Renal cortex interstitium (tissue), 15 donors: ENCODE measurements at places on chromosomes 4 and X.

DNA sequence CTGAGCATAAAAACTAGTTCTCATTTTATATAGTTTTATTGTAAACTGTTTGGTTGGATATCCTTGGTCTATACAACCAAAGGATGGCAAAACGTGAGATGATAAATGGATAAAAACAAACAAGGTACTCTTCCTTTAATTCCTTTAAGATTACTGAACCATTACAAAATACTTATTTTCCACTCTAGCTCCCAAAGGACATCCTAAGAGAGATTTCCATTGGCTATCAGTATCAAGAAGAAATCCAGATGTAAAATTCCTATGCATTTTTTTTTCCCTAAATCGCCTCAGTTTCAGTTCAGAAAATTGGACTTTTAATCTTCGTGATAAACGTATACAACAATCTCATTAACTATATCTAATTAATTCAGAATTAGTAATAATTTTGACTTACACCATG lies 2.3 kb downstream of the FBXL5 start:
- DNase-seq, result no peak

GRCh38 chr4:188078116-188078515 lies 31.3 kb downstream of the TRIML2 start:
- no peak for DNase-seq

GRCh38 chr4:38943343-38943742 lies 75.7 kb downstream of the FAM114A1 start:
- DNase-seq, result peak; percentile 42

- no peak for DNase-seq
Observed at GRCh38 chr4:133347409-133347808, 198.3 kb downstream of the PCDH10 start.

GRCh38 chr4:62816566-62816965 lies 1592.7 kb downstream of the TECRL start:
- no peak for DNase-seq

GRCh38 chr4:58111818-58112217 lies 1001.6 kb upstream of the IGFBP7 start:
- no peak for DNase-seq

DNA sequence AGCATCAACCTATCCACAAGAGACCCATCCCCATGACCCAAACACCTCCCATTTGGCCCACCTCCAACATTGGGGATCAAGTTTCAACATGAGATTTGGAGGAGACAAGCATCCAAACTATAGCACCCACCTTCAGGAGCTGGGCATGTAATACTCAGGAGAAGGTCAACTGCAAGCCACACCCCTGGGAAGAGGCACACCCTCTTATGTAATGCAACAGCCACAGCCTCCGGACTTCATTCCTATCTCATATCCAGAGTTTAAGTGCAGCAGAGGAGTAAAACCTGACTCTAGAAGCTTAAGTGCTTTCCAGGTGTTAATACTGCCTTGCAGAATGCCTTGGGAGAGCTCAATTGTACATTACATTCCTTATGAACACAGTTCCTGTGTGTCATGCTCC lies 197.4 kb downstream of the PTTG2 start:
- no peak for DNase-seq

DNA sequence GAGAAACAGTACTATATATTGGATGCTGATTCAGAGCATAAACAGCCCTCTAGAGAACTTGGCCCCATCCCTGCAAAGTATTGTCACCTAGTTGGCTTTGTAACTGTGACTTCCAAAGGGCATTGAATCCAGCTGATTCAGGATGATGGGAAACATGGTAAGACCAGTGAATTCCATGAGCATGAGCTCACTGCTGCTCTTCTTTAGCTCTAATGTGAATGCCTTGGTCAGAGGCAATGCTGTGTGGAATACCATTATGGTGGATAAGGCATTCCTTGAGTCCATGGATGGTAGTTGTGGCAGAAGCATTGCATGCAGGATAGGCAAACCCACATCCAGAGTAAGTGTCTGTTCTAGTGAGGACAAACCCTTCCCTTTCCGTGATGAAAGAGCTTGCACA lies 365.6 kb upstream of the EDA2R start:
- DNase-seq, result no peak

- no peak for DNase-seq
Observed at GRCh38 chr4:41430792-41431191, 107.2 kb upstream of the LIMCH1 start.

- DNase-seq, result no peak
Observed at GRCh38 chrX:122739770-122740169, 444.3 kb upstream of the GRIA3 start.

DNA sequence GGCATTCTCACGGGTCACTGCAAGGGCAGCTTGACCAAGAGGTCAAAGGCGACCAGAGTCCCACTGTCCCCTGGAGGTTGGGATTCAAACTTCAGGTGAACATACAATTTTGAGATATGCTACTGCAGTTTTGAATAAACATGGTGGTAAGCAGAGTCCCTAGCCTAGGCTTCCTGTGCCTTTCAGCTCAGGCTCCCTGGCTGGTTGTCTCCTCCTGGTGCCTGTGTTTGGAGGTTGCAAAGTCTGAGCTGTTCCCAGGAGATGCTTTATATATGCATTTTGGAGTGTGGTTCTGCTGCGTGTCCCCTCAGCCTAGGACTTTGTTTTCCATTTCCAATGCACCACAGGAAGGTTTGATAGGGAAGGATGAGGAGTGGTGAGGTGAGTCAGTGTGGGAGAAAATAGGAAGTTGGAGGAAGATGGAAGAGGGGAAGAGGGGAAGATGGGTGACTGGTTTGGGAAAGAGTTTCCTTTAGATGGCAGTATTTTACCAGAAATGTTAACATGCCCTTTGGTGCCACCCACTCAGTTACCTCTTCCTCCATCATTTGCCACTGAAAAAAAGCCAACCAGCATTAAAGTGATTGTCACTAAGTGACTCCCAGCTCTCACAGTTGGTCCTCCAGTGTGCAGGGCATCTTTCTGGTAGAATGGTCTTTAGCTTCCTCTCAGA lies 211.7 kb upstream of the AGTR2 start:
- DNase-seq, result no peak

- DNase-seq, result no peak
Observed at GRCh38 chr4:75498041-75498440, 16.2 kb downstream of the RCHY1 start.

DNA sequence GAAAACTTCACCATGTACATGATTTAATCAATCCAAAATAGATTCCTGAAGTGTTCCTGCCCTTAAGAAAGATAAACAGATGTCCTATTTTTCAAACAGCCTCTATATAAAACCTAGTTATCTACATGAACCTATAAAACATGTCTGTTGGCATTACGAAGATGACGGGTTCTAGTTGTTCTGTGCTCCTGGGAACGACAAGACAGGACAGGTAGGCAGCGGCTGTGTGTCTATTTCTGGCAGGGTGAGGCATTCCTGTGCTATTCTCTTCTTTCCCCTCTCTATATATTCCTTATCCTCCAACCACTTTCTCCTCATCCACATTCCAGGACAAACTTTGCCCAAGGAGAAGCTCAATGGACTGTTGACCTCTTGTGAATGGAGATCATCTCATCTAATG lies 6.1 kb downstream of the FAT1 start:
- no peak for DNase-seq

DNA sequence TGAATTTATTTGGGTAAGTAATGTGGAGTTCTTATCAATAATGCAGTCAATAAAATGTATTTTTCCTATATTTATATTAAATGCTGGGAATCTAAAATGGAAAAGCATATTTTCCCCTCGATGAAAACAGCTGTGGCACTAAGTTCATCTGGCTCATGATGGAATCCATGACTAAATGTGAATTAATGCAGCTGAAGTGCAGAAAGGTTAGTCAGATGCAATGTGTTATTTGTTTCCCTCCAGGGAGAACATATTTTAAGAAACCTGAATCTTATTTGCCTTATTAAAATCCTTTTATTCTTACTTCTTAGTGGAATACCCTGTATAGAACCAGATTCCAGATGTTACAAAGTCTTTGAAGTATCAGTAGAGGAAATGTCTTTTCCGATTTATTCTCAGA lies 247.9 kb downstream of the ARHGAP24 start:
- no peak for DNase-seq

DNA sequence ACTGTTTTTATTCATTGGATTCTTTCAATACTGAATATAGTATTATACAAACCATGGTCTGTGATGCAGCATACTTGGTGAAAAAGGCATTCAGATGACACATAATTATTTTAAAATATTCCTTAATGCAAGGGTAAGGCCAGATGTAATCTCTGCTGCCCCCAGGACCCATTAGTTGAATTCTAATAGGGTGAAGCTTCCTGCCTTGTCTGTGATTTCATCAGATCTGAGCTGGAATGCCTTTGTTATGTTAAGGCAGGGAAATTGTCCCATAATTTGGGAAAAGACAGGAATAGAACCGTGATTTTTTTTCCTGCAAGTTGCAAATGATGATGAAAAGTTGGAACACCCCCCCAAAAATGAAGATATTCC lies 26.1 kb downstream of the ZRSR2 start:
- no peak for DNase-seq

GRCh38 chr4:8167815-8168214 lies 9.2 kb upstream of the ABLIM2 start:
- DNase-seq, result no peak

DNA sequence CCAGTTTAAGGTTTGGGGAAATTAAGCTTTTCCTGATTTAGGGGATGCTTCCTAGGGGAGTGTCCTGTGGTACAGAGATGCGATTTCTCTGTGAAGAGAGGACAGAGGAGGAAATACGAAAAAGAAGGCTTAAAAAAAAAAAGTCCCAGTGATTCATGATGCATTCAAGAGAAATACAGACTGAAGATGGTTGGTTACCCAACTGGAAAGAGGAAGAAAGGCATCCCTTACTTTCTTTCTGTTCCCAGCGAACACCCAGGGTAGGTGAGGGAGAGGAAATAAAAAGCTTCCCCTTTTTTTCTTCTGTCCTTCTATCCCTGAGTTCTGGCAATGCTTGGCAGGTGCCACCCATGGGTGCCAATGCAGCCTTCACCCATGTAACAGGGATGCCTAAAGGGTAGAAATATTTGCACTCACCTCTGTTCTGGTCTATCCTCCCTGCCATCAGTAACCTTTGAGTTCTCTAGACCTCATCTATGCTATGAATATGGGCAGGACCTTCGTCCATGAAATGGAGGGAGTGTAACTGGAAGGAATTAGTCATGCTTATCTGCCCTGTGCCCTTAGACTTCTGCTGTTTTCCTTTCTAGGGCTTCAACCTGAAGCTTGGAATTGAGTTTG lies 230.1 kb upstream of the GALNTL6 start:
- no peak for DNase-seq

DNA sequence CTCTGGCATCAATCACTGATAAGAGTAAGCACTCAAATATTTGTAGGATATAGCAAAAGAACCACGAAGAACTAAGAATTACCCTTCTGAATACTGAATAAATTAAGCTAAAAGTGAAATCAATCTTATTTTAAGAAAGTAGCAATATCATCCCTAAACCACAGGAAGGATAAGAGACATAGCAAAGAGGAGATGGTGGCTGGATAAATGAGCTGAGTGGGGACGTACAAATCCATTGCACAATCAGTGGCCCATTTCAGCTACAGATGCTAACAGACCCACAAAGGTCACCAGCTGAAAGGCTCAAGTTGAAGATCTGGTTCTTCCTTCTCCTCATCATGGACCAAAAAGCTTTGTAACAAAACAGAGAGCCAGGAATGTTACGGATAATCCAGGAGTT lies 77.1 kb downstream of the SLC9A7 start:
- no peak for DNase-seq

DNA sequence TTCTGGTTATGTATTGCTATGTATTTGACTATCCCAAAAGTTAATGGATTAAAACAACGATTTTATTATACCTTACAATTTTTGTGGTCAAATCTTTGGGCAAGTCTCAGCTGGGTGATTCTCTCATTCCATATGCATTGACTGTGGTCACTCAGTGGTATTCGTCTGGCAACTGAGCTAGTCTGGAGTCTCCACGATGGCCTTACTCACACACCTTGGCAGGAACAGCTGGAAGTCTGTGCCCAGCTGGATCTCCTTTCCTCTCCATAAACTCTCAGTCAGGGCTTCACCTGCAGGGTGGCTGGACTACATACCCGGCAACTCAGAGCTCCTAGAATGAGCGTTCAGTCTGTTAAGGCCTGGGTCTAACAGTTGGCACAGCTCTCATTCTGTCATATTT lies 141.1 kb upstream of the WDFY3 start:
- no peak for DNase-seq

DNA sequence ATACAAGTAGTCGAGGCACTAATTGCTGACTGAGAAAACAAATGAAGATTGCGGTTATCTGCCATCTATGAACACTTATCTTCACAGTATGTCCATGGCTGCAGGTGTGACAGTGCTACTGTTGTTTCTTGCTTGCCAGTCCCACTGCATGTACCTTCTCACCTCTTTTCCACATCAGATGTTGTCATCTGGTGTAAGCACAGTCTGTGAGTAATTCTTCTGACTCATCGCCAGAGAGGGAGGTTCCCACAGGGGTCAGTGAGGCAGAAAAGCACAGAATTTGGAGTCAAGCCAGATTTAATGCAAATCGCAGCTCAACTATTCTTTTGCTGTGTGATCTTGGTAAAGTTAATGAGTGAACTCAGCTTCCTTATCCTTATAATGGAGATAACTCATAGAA lies 144.4 kb downstream of the GLRA2 start:
- DNase-seq, result peak; percentile 15

DNA sequence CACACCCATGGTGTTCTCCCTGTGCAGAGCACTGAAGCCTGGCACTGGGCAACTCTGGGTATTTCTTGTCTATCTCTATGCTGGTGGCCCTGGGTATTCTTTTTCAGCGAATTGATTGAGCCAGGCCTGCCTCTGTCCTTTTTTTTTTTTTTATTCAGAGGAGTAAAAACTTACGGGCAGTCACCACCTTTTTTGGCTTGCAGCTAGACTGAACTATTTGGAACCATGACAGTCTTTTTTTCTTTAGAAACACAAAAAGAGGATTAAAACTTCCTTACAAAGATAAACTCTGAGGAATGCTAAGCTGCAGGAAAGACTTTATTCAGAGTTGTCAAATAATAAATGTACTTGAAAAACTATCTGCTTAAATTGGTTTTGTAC lies 119.2 kb upstream of the STIM2 start:
- no peak for DNase-seq

DNA sequence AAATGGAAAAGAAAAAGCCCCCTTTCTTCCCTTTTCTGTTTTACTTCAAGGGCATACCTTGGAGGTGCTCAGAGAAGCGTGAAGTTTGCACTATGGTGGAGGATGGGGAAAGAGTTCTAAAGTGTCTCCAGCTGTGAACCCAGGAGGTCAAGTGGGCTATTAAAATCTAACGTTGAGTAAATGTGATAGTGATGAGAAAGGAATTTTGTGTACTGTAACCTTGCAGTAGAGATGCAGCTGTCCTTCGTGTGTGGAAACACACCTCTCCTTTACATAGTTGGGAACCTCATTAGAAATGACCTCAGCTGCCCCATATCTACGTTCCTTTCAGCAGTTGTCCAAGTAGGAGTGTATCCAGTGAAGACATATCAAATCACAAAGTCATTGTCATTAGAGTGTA lies 26.5 kb downstream of the ADH5 start:
- no peak for DNase-seq

- DNase-seq, result no peak
Observed at GRCh38 chr4:628821-629635, 3.7 kb downstream of the PDE6B start.

DNA sequence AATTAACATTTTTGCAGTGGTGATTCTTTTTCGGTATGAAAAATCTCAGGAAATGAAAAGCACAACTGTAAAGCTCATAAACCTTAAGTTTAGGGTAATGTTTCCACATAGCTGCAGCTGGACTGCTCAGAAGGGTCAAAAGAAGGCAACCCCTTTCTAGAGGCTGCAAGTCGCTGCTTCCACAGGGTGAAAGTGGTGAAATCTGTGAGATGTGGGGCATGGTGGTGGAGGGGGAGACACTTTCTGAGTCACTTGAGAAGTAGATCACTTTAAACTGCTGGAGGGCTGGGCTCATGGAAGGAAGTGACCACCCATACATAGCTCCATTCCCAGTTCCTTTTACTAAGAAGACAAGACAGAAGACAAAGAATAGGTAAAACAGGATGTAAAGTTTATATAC lies 8.7 kb downstream of the SFRP2 start:
- no peak for DNase-seq
